ENCODE measurements at places on chromosomes 3 and 15.
A peak's percentile ranks its signal among the peaks of the same experiment; 100 is the strongest.

GRCh38 chr3:57556459-57557084, 498 bp downstream of the PDE12 start:
- no peaks in the 10 kb centered on the region for H3K27me3 ChIP-seq
- peaks cover 27% of the 10 kb centered on the region for H3K36me3 ChIP-seq
- peak overlapping the region; percentile 96 for H3K4me3 ChIP-seq
- DNase-seq = no peak

DNA sequence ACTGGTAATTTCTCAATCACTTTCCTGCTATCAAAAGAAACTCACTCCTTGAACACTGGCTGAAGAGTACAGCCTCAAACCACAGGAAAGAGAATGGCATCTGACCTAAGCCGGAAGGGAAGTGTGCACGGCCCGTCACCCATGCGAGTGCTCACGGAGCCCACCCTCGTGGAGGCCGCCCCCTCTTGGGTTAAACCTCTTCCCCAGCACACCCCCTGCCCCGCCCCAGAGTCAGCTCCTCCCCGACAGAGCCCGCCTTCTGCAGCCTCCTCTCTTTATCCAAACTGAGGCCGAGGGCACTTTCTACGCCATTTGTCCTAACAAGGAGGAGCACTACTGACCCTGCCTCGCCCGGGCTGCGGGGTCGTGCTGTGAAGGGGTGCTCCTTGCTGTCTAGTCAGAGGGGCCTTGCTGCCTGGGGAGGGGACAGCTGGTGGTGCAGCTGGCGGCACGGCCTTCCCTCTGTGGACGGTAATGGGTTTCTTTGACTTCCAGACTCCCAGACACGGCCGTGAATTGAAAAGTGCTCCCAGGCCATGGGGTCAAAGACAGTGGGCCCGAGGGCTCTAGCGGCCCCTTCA, 137.7 kb downstream of the NSMCE3 start:
- H3K36me3 ChIP-seq = no peaks in the 10 kb centered on the region
- DNase-seq = no peak
- no peaks in the 10 kb centered on the region for H3K27me3 ChIP-seq
- no peaks in the 10 kb centered on the region for H3K4me1 ChIP-seq
- no peak overlapping the region for H3K4me3 ChIP-seq

DNA sequence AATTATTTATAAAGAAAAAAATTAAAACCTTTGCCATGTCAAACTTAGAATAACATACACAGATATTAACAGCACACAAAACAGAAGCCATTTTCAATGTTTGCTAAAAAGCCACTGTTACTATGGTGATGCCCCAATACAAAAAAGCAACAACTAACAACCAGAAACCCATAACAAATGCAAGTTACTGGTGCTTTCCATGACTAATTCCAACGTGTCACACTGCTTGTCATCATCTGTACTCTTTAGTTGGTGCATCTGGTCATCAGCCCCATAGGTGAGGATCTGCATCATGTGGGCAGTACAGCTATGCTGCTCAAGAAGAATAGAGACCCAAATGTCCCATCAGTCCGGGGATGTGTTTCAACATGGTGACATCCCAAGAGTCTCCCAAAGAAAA, 52.8 kb downstream of the ATP8B4 start:
- no peak overlapping the region for H3K27ac ChIP-seq
- no peaks in the 10 kb centered on the region for H3K36me3 ChIP-seq
- no peak overlapping the region for H3K4me3 ChIP-seq
- no peaks in the 10 kb centered on the region for H3K4me1 ChIP-seq
- peak; percentile 23 for DNase-seq

DNA sequence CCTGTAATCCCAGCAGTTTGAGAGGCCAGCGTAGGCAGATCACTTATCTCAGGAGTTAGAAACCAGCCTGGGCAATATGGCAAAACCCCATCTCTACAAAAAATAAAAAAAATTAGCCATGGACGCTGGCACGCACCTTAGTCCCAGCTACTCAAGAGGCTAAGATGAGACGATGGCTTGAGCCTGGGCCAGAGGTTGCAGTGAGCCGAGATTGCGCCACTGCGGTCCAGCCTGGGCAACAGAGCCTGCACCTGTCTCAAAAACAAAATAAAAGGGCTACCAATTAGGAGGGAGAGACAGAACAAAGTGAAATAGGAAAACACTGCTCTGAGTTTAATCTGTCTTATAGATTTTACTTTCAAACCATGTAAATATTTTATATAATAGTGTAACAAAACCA, 33.8 kb downstream of the MSL2 start:
- H3K27ac ChIP-seq = no peak overlapping the region
- H3K4me3 ChIP-seq = no peak overlapping the region
- H3K27me3 ChIP-seq = no peaks in the 10 kb centered on the region
- DNase-seq = no peak
- no peaks in the 10 kb centered on the region for H3K4me1 ChIP-seq
- H3K36me3 ChIP-seq = no peaks in the 10 kb centered on the region

DNA sequence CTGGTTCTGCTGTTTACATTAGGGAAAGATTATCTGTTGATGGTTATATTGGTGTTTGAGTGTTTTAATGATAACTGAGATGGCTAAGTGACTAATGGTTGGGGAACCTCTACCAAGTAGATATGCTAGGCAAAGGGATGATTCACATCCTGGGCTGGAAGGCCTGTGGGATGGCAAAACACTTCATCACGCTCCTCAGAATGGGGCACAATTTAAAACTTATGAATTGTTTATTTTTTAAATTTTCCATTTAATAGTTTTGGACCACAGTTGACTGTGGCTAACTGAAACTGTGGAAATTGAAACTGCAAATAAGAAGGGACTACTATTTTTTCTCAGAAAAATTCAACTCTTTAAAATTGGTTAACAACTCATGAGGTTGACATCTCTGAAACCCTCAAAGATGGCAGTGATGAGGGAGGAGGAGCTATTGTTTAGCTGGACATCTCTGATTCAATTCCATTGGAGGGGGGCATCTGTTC, 100.5 kb upstream of the ZBED2 start:
- no peaks in the 10 kb centered on the region for H3K36me3 ChIP-seq
- no peaks in the 10 kb centered on the region for H3K27me3 ChIP-seq
- H3K4me1 ChIP-seq = no peaks in the 10 kb centered on the region

DNA sequence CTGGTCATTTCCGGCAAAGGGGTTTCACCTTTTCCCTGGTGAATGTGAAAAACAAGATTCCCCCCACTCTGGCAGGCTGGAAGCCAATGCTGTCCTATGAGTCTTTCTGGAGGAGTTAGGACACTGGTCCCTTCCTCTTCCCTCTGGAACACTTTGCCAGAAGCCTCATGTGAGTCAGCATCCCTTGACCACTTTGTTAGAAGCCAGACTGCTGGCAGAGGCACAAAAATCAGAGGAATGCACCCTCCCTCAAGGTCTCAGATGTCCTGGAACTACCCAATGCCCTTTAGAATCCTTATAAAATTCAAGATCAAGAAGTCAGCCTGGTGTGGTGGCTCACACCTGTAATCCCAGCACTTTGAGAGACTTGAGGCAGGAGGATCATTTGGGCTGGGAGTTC, 26.6 kb downstream of the ITGB5 start:
- no peak for DNase-seq
- H3K36me3 ChIP-seq = no peaks in the 10 kb centered on the region
- no peak overlapping the region for H3K27ac ChIP-seq

DNA sequence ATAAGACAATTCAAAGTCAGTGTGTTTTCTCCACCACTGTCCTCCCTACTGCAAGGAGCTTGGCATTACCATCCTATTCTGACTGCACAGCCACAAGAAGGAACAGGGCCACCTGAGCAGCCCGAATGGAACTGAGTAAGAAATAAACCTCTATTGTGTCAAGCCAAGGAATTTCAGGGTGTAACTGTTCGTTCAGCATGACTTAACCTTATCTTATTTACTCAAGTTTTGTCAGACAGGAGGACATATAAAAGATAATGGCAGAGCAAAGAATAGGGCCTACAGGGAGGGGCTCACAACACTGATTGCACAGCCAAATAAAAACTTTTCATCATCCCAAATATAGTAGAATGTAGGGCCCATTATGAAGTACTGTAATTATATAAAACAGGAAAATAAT, 236.1 kb downstream of the NEK10 start:
- no peak overlapping the region for H3K4me3 ChIP-seq
- H3K4me1 ChIP-seq = no peaks in the 10 kb centered on the region
- no peak overlapping the region for H3K27ac ChIP-seq
- DNase-seq = no peak

DNA sequence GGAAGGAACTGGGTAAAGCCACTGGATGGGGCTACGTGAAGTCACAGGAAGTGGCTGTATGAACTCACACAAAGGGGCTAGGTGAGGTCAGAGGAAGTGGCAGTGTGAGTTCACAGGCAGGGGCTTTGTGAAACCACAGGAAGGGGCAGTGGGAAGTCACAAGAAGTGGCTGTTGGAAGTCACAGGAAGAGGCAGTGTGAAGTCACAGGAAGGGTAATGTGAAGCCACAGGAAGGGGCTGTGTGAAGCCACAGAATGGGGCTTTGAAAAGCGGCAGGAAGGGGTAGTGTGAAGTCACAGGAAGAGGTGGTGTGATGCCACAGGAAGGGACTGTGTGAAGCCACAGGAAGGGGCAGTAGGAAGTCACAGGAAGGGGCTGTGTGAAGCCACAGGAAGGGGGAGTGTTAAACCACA, 34.6 kb downstream of the GASK1A start:
- peak overlapping the region; percentile 2 for H3K27ac ChIP-seq
- no peak overlapping the region for H3K4me3 ChIP-seq
- no peaks in the 10 kb centered on the region for H3K27me3 ChIP-seq
- H3K4me1 ChIP-seq = no peaks in the 10 kb centered on the region

DNA sequence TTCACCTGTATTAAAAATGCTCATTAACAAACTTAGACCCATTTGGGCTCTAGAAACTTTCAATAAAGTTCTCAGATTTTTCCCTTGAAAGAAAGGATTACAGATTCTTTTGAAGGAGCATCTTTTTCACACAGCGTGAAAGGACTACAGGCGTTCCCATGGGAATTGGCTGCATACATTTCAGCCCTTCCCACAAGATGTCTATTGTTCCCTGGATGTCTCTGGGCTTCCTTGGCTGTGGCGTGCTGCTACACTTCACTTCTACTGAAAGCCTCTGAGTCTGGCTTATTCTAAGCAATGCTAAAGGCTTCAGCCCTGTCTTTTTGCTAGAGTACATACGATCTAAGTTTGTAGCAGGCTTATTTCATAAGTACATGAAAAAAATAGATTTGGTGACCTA, 1.4 kb downstream of the VEPH1 start:
- no peak for DNase-seq
- H3K4me3 ChIP-seq = peak overlapping the region; percentile 1
- no peaks in the 10 kb centered on the region for H3K36me3 ChIP-seq
- peaks cover 20% of the 10 kb centered on the region for H3K27me3 ChIP-seq
- no peaks in the 10 kb centered on the region for H3K4me1 ChIP-seq
- peak overlapping the region; percentile 58 for H3K27ac ChIP-seq

DNA sequence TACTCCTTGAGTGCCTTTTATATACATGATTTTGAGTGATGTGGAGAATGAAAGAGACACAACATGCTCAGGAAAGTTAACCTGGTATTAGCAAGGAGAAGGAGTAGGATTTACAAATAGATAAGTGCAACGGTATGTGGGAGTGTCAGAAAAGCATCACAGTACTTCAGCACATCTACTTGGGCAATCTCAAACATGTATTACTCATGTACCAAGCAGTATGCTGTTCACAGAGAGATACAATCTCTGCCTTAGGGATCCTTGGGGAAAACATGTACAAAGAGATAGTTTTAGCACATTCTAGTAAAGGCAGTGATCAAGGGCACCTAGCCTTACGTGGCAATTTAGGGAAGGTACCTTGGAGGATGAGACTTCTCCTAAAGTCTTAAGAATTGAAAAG, 146.5 kb downstream of the FILIP1L start:
- no peak for DNase-seq
- H3K4me1 ChIP-seq = no peaks in the 10 kb centered on the region
- H3K4me3 ChIP-seq = no peak overlapping the region
- no peak overlapping the region for H3K27ac ChIP-seq

- H3K4me3 ChIP-seq = no peak overlapping the region
- H3K27ac ChIP-seq = no peak overlapping the region
- peaks cover 18% of the 10 kb centered on the region for H3K27me3 ChIP-seq
These were observed 1.8 kb downstream of the PRR23E start for GRCh38 chr3:127194601-127195187.
